ENCODE measurements at places on chromosomes 5 and 9. TPM values are rescaled to one million over a fixed set of nuclear protein-coding genes. Genes with fewer than 3 reads are reported as not detected.

The DDX4 gene
- total RNA-seq = not detected

The CDX1 gene
- 0.23 TPM for total RNA-seq

The FOXD4L6 gene
- not detected for total RNA-seq

The BHMT2 gene
- total RNA-seq = not detected

DNA sequence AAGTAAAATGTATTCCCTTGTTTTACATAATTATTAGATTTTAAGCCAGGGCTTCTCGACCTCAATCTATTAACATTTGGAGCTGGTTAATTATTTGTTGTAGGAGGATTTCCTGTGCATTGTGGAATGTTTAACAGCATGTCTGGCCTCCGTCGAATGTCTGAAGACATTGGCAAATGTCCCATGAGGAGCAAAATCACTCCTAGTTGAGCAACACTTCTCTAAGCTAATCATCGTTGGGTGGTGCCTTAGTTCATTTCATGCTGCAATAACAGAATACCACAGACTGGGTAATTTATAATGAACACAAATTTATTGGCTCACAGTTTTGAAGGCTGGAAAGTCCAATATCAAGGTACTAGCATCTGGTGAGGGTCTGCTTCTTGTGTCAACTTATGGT is 13.4 kb upstream of the VPS13A start:
- no peak for DNase-seq

Measured in T-cell (primary cell).